Hematopoietic multipotent progenitor cell treated with erythropoietin and hydrocortisone succinate and interleukin-3 and kit ligand, for 4 days (in vitro differentiated cells): ENCODE measurements at places on chromosomes 16 and 17.

DNA sequence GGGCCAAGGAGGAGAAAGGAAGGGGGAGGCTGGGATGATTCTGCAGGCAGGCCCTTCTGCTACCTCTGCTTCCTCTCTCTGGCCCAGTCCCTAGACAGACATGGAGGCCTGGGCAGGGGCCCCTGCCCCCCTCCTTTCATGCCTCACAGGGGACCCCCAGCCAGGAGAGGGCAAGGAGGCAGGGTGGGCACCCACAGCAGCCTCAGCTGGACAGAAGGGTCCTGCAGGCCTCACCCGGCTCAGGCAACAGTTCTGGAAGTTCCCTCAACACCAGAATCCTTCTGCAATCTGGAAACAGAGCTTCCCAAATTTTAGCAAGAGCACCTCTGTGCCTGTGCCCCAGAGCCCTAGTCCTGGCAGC is 8.7 kb downstream of the ARHGAP27 start:
- DNase-seq: no peak

DNA sequence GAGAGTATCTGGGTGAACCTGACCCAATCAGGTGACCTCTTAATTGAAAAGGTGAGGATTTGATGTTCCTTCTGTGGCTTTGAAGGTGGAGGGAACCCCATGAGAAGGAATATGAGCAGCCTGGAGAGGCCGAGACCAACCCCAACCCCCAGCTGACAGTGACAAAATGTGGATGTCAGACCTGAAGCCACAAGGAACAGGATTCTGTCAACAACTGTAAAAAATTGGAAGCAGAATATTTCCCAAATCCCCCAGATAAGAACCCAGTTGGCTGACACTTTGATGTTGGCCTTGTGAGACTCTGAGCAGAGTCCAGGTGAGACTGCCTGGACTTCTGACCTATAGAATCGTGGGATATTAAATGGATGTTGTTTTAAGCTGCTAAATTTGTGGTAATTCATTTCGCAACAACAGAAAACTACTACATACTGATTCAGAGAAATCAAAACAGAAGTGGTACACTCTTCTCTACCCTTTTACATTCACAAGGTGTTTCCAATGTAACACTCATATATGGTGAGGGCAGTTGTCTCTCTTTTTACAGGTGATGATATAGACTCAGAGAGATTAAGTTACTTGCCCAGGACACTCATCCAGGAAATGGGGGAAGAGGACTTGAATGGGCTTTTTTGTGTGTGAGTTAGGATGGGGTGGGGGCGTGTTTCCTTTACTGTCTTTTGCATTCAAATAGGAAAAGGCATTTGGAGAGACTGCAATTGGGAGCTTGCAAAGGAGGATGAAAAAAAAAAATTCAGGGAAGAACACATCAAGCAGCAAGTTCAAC is 29.8 kb upstream of the SALL1 start:
- DNase-seq: no peak

DNA sequence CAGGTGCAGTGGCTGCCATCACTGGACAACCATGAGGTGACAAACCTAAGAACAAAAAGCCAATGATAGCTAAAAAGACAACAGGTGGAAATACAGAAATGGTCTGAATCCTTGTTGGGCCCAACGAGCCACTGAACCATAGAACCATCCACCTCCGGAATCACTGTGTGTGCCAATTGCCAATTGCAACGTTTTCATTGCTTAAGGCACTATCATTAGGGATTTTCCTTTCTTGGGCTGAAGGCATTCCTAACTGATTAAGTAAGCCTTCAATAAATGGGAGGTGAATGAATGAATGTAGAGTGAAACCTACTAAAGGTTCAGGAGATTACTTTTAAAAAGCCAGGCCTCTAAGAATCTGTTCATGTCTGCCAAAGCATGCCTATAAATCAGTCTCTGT is 3.6 kb downstream of the USP31 start:
- DNase-seq: no peak

DNA sequence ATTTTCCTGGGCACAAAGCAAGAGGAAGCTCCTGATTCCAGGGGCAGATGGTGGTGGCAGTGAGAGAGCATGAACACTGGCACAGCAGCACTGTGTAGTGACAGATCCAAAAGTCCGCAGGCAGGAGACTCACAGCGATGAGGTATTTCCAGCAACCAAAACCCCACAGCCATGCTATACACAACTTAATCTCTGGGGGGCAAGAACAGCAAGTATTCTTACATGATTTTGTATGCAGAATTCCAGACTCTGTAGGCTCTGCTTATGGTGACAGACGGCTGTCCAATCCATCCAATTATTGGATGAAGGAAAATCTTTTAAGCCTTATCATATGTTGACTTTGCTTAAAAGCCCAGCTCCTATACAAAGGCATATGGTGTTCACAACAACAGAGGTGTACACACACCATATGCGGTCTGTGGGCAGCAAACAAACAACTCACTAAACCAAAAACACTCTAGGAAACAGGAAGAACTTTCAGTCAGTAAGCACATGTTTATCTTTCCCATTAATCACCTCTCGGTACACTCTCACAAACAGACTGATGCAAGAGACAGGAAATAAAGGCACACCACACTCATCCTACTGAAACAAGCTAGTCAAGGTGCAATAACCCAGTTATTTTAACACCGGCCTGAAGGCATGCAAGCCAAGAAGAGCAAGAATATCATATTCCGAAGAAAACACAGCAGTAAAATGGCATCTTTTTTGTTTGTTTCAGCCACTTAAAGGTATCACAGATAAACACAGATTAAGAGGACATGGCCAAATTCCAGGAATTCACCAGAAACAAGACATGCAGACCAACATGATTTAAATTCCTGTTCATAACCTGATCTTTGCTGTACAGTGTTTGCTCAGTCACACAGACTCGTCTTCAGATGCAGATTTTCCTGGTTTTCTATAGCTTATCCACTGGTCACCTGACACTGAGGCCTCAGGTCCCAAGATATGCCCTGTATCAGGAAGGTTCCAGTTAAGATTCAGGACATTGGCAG is 47.8 kb downstream of the ERN1 start:
- DNase-seq: peak; percentile 70

DNA sequence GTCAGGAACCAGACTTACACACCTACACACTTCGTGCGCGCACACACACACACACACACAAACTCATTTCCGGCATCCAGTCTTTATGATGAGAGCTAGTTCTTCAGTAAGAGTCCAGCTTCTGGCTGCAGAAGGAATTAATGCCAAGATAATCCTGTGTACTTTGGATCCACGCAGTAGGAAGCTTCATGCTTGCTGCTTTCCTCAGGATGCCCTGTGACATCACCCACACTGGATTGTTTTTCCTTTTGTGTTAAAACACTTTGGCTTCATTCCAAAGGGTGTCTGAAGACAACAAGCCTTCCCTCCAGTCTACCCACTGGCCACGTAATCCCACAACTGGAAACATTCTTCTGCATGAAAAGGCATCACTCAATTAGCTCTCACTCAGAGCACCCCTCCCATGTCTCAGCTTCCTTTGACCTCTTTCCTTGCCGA is 35.4 kb downstream of the KCNJ16 start:
- no peak for DNase-seq

GRCh38 chr17:9298135-9298534 is 276.8 kb downstream of the NTN1 start:
- no peak for DNase-seq

- DNase-seq: no peak
Measured at GRCh38 chr17:37461668-37462067, 28.0 kb upstream of the DUSP14 start.

DNA sequence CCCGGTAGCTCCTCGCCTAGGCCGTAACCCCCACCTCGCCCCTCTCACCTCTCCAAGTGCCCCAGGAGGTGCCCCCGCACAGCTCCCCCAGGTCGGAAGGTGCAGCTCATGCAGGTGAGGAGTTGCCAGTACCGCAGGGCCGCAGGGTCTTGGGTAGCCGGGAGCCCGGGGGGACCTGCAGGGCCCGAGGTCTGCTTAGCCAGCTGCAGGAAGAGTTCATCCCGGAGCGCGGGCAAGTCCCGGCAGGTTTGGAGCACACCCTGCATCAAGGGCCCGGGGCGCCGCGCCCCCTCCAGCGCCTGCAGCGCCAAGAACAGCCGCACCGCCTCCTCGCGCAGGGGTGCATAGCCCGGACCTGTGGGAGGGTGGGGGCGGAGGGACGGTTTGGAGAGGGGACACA is 4.8 kb downstream of the PLEKHH3 start:
- no peak for DNase-seq

- no peak for DNase-seq
Measured at GRCh38 chr17:74635418-74635817, 11.9 kb upstream of the CD300E start.

DNA sequence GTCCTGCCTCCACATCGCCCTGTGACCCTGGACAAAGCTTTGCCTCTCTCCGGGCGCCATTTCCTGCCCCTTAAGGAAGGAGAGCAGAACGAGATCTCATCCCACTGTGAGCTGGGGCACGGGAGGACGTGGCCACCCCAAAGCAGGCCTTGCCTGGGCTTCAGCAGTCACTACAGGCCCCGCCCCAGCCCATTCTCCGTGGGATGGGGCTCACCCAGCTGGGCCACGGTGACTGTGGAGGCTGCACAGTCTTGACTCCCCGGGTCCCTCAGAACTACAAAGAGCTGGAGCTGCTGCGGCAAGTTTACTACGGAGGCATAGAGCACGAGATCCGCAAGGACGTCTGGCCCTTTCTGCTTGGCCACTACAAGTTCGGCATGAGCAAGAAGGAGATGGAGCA is 28.2 kb downstream of the MNT start:
- no peak for DNase-seq

GRCh38 chr16:74034862-74035261 is 261.8 kb upstream of the PSMD7 start:
- peak; percentile 69 for DNase-seq

- no peak for DNase-seq
Measured at GRCh38 chr17:56425483-56425882, 168.0 kb upstream of the NOG start.

- peak; percentile 51 for DNase-seq
Measured at GRCh38 chr17:3788200-3788599, 12.8 kb downstream of the ITGAE start.

- DNase-seq: no peak
Measured at GRCh38 chr17:73742948-73743381, 98.7 kb upstream of the SDK2 start.

GRCh38 chr17:17520599-17521232 is 24.5 kb upstream of the RASD1 start:
- DNase-seq: no peak

DNA sequence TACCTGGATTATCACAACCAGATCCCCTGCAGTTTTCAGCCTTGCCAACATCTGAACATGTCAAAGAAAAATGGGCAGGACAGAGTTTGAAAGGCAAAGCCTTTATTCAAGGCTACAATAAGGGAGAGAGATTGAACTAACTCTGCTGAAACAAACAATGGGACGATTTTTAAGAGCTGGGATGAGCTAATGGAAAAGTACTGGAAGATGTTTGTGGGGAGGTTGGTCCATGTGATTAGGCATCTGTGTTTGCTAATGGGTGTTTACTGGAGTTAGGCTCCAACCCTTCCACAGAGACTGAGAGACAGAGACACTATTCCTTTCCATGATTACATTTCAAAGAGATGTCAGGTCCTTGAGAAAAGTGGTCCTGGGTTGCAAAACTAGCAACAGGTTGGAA is 35.0 kb upstream of the HSBP1 start:
- DNase-seq: no peak

DNA sequence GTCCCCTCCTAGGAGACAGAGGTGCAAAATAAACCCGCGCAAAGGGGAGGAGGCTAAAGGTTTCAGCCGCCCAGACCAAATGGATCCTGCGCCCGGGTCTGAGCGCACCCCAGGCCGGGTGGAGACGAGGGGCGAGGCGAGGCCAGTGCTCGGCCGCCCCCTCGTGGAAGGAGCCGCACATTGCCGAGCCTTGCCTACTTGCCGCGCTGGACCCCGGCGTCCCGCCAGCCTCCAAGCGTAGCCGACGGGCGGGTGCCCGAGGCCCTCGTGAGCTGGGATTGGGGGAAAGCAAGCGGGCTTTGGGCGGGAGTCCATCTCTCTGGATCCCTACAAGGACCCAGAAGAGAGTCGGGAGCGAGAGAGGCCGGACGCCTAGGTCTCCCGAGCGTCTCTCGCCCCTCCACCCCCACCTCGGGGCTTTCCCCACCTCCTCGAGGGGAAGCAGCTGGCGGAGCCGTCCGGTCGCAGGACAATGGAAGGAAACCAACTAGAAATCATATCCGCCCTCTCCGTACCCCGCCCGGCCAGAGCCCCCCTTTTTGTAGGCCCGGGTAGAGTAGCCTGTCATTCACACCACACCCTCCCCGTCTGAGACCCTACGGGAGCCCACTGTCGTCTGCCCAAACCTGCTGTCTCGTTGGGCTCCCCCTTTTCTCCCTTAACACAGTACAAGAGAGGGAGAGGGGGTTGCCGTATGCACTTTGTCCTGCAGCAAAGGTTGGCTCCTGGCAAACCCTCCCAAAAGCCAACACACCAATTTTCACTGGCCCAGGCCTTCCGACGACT is 664 bp upstream of the BCL6B start:
- peak; percentile 92 for DNase-seq

DNA sequence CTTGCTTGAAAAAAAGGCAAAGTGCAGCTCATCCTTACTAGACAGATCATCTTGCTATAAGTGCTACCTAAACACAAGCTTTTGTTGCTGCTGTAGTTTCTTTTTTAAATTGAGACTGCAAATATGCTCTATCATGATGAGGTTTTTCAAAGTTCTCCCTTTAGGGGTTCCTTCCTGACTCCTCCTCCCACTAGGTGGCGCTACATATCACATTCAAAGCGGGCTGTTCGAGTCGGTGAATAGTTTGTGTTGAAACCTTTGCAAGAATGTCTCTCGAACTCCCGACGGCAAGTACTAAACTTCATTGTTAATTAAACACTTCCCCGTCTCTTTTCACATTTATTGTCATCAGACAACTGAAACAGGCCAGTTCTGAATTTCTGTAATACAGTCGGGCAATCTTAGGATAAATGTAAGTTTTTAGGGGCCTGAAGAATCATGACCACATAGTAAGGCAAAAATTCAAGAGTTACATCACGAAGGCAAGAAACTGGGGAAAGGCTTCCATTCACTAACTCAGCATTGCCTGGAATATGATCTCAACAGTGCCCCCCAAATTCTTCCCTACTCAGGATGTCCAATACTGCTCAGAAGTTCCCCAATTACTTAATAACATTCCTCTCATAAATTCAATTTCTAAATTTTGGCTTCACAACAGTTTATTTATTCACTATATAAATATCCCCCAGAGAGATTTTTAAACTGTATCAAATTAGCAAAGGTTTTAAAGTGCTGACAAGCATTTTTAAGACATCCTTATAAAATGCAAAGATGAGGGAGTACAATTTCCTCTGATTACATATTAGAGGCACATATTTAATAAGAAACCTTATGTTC is 6.7 kb downstream of the HS3ST3A1 start:
- DNase-seq: peak; percentile 93

- no peak for DNase-seq
Measured at GRCh38 chr17:79739148-79740062, 8.7 kb downstream of the ENPP7 start.
